Spinal cord (tissue), 10 donors: ENCODE measurements at places on chromosomes 5 and 9. TPM values are rescaled to one million over a fixed set of nuclear protein-coding genes. Genes with fewer than 3 reads are reported as not detected.

ARHGEF28 gene
- polyA plus RNA-seq = 15.0 TPM

- DNase-seq = no peak
Measured at GRCh38 chr5:43017428-43017815, 22.7 kb downstream of the ANXA2R start.

DNA sequence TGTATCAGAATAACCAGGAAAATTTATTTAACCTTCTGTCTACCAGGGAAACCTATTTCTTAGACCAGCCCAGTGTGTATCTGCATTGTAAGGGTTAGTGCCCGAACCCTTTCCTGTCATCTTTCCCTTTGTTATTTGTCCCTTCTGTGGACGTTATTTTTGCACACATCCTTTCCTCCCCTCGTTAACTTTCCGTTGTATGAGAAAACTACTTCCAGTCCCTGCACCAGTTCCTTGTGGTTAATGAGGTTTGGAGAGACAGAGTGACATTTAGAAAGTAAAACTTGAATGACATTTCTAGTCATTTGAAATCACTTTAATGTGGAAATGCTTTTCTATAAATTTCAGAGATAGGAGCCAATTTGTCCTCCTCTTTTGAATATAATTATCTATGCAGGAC lies 4.3 kb upstream of the IFNB1 start:
- DNase-seq = no peak

CDKN2A gene
- polyA plus RNA-seq = not detected

DNA sequence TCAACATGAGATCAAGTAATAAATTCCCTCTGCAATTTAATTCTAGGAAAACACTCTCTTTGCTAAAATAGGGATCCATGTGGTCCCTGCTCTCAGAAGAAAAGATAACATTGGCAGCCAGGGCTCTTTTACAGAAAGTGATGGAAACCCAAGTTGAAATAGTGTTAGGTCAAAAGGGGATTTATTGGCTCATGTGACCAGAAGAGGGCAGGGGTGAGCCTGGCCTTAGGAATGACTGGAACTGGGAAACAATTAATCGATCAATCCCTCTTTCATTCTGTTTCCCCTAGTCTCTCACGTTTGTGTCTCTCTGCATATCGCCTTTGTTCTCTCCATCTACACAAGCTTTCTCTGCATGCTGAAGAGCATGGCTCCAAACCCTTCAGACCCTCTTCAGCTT lies 58.3 kb upstream of the ALDH1B1 start:
- no peak for DNase-seq

DNA sequence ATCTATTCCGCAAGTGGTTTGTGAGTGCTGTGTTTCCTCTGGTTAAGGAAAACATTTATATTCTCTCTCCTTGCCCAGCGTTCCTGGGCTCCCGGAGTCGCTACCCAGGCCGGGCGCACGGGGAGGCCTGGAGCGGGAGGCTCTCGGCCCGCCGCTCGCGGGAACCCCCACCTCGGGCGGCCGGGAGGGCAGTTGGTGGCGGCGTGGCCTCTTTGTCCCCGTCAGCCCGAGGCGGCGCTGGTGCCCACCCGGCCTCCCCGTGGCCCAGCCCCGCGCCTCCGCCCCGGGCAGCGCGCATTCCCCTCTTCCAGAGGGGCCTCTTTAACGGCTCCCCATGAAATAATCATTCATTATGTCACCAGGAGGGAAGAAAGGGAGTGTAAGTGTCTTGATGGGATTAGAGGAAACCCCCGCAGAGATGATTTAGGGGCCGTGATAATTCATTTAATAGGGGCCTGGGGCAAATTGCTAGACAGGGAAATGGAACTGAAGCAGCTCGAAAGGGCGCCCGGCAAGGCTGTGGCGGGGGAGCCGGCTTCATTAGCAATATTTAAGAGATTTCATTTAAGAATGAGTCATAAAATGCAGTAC lies 181.9 kb upstream of the TBCA start:
- DNase-seq = no peak

SET gene
- 398 TPM for polyA plus RNA-seq

DNA sequence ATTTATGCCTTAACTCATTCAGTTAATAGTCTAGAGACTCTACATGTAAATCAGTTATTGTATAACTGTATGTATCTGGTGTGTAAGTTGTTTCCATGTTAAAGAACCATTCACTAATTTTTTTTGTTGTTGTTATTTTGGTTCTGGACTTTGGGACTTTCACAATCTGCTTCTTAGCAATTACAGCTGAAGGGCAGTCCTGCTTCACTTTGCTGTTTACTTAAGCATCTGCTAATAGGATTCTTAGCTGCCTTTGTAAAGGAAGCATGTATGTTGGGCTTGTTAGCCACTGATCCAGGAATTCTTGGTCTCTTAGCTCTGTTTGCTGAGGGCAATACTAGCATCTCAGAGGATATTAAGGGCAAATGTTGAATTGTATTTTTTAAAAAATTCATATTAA lies 97.0 kb downstream of the FOCAD start:
- DNase-seq = no peak

GABRP gene
- 0.66 TPM for polyA plus RNA-seq

NIPSNAP3A gene
- polyA plus RNA-seq = 72.8 TPM

ADGRD2 gene
- 26.1 TPM for polyA plus RNA-seq

GRCh38 chr5:54341971-54342370 lies 31.6 kb upstream of the ARL15 start:
- DNase-seq = no peak

ARID3C gene
- 0.66 TPM for polyA plus RNA-seq

GRCh38 chr5:60458666-60459065 lies 241.3 kb downstream of the DEPDC1B start:
- no peak for DNase-seq

DNA sequence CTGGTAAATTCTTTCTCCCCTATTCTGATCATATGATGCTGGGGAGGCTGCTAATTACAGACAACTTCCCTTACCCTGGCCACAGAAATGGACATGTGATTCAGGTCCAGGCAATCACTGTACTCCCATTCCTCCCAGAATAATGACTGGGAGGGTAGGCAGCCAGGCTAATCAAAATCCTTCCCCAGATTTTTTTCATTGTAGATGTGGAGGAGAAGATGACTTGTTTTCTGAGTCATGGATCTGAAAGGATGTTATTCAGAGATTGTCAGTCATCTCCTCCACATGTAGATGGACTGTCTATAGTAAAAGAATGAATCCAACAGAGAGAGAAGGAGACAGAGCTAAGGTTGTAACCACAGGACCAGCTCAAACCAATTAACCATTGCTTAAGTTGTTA lies 123.9 kb upstream of the PUM3 start:
- no peak for DNase-seq

GRCh38 chr9:36177571-36177970 lies 8.4 kb downstream of the CCIN start:
- DNase-seq = no peak

TLE4 gene
- polyA plus RNA-seq = 56.6 TPM

DNA sequence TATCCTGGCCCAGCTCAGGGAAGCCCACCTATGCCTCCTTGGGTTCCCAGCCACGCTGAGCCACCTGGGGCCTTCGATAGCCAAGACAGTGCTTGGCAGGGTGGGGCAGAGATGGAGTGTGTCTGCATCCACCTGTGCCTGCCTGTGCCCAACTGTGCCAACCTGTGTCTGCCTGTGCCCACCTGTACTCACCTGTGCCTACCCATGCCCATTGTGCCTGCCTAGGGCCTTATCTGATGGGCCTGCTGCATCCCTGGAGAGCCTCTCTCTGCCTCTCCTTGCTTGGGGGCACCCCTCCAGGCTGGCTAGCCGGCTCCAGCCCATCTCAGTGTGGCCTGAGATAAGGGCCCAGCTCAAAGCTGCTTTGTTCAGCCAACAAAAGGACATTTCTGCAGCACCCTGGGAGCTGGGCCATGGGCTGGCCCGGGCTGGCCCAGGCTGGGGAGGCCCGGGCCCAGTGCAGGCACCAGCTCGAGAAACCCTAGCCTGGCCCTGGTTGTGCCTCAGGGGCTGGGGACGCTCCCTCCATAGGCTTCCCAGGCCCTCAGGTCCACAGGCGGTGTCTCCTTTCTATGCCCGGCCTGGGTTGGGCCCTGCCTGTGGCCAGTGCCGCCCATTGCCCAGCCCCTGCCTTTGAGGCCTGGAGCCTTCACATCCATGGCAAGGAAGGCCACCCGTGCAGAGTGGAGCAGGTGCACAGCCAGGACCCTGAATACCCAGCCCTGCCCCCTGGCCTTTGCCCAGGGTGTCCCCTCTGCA lies 37.3 kb upstream of the NOTCH1 start:
- no peak for DNase-seq

DNA sequence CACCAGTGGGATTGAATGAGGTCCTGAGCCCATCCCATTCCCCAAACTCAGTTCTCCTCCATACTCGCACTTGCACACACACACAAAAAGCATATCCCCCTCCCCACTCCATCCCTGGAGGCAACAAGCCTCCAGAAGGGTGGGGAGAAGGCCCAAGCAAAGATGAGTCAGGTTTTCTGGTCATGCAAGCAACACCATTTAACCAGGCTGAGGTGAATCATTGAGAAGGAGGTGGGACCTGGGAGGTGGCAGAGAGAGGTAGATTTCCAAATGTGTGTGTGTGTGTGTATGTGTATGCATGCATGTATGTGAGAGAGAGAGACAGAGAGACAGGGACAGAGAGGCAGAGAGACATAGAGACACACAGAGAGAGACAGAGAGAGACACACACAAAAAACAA lies 185.2 kb upstream of the TRIM32 start:
- DNase-seq = no peak

GRCh38 chr9:136562746-136563495 lies 17.1 kb upstream of the NOTCH1 start:
- no peak for DNase-seq

C5orf52 gene
- polyA plus RNA-seq = not detected

DNA sequence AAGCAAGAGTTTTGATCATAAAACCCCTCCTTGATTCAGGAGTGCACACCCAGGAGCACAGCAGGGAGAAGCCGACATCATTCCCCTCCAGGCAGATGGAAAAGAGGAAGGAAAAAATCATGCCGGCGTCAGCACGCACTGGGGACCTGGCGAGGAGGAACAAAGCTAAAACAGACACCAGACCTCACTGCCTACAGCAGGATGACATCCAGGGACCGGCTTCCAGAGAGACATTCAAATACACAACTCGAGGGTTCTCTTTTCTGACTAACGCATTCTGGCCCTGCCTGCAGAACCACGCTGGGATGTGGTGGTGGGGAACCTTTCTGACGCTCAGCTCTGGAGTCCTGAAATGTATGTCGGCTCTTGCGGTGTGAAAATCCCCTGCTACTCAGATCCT lies 2.7 kb downstream of the UBAC1 start:
- DNase-seq = no peak

DNA sequence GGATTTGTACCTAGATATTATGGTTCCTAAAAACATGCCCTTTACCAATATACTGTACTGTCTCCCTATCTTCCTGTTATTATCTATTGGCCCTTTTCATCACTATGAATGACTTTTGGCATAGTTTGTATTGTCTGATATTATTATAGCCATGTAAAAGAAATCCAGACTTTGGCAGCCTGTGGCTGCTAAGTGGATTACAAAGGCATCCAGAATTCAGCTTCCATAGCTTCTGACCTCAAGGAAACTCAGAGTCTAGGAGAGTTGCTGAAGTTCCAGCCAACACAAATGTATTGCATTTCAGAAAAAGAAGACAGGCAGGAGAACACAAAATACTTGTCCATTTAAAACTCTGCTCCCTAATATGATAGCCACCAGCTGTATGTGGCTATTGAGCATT lies 319.2 kb upstream of the MPDZ start:
- no peak for DNase-seq

DNA sequence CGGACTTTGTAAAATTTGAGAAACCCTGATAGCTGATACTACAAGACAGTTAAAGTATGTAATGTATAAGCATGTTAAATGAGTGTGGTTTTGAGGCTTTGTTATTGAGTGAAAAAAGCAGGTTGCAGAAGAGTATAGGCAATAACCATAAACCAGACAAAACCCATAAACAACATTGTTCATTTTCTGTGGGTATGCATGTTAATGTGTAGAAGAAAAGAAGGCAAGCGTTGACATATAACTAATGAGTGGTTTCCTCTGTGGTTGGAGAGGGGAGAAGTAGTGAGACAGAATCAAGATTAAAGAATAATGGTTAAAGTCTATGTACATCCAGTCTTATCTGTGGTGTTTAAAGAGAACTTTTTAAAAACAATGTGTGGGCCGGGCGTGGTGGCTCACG lies 26.2 kb downstream of the RAD23B start:
- no peak for DNase-seq

SPATA31A3 gene
- not detected for polyA plus RNA-seq

DNA sequence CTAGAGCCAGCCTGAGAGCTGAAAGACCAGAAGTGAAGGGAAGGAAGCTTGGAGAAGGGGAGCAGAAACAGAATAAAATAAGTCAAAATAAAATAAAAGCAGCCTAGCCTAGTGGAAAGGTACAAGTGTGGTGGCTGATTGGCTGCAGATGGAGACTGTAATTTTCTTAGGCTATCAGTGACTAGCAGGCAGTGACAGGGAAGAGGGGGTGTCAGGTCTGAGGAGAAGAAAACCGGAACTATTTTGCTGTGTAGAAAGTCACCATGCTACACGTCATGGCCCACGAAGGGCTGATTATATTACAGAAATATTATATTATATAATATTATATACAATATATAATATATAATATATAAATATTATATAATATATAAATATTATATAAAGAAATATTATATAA lies 98.1 kb upstream of the TAF11L2 start:
- no peak for DNase-seq

DNA sequence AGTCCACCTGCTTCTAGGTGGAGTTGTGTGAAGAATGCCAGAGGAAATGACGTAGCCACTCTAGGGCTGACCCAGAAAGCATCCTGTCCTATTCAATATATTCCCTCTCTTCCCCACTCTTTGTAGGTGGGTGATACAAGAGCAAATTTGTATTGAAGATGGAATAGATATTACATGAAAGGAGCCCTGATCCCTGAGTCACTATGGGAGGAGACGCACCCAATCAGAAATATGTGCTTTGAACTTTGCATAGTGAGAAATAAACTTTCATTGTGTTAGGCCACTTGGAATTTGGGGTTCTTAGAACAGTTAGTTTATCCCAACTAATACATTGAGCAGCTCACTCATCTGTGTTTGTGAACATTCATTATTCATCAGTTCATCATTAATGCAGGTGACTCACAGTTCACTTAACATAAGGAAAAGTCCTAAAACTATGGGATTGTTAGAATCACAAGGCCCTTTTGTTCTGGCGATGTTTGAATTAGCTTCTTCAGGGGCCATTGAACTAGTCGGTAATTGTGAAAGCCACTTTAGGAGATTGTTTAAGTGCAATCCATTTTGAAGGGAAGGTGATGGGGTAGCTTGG lies 26.9 kb upstream of the NTRK2 start:
- no peak for DNase-seq

- DNase-seq = no peak
Measured at GRCh38 chr9:121281614-121282276, 13.8 kb downstream of the GSN start.

GRCh38 chr9:35481347-35481975 lies 8.4 kb upstream of the RUSC2 start:
- DNase-seq = no peak

- DNase-seq = peak; percentile 75
Measured at GRCh38 chr5:82560561-82560960, 282.4 kb upstream of the RPS23 start.

ARSI gene
- polyA plus RNA-seq = 1.3 TPM

GFI1B gene
- polyA plus RNA-seq = 0.42 TPM

- DNase-seq = no peak
Measured at GRCh38 chr5:32182463-32183063, 8.4 kb upstream of the GOLPH3 start.
